ENCODE measurements at places on chromosomes 2 and 18.

- no peak for DNase-seq
Observed at GRCh38 chr18:59799383-59800015, 100.3 kb upstream of the PMAIP1 start.

GRCh38 chr18:25189391-25190185 is 162.4 kb downstream of the ZNF521 start:
- DNase-seq: no peak

DNA sequence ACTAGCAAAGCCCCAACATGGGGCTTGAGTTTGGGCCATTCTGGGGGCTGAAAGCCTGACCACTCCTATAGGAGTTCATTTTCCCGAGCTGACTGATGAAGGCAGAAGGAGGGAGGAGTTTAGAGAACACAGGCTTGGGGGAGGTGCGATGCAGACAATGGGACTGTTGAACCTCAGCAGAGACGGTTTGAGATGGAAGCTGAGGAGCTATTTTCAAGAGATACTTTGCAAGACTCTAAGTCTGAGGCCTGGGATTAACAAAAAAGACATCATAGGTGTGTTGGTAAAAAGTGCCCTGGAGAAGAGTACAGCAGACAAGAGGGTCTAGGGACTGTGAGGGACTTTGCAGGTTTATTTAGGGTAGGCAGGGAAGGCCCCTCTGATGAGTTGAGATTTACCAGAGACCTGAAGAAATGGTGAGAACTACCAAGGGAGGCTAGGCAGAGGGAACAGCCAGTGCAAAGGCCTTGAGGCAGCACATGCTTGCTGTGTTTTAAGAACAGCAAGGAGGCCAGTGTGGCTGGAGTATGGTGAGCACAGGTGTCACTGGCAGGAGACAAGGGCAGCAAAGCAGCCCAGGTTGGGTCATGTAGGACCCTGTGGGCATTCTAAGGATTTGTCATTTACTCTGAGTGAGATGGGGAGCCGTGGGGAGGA is 31.6 kb downstream of the PCBP1 start:
- DNase-seq: no peak

DNA sequence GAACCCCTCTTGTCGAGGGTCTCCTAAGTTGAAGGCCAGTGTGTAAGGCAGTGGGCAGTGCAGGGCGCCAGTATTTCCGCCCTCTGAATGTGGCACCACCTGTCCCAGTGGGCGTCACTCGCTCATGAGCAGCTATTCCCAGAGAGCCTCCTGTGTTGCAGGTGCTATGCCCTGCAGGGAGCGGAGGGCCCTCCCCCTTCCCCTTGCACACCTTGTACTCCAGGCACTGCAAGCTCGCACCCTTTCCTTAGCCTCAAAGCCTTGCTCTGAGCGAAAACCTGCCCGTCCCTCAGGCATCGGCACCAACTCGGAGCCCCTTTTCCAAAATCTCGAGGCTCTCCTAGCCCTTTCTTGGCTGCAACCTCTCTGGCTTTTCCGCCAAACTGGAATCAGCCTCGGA is 282.7 kb downstream of the AGAP1 start:
- no peak for DNase-seq

GRCh38 chr2:224369028-224369632 is 32.8 kb downstream of the FAM124B start:
- DNase-seq: peak; percentile 29

- no peak for DNase-seq
Observed at GRCh38 chr18:30342675-30343074, 699.9 kb downstream of the DSC3 start.

GRCh38 chr2:227163998-227164762 is at the start of the genes COL4A3 and COL4A4:
Gene COL4A3 (plus strand): TSS chr2:227164624. CDS start chr2:227164727, 103 bp downstream.
Gene COL4A4 (minus strand): TSS chr2:227164205. CDS start chr2:227147483, 16,722 bp downstream.
- DNase-seq: no peak

DNA sequence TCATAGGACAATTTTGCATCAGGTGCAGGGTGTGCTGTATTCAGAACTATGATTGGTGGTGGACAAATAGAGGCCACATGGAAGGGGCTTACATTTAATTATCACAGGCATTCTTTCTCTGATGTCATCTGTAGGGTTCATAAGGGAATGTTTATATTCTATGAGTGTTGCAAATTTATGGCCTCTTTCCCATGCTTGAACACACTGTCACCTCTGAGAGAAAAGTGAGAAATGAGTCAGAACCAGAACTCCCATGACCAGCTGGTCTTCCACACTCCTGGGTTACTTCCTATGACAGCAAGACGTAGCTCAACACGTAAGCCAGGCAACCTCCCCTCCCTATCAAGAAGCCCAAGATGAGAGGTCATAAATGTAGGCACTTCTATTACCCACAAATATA is 310.8 kb downstream of the PIEZO2 start:
- no peak for DNase-seq

DNA sequence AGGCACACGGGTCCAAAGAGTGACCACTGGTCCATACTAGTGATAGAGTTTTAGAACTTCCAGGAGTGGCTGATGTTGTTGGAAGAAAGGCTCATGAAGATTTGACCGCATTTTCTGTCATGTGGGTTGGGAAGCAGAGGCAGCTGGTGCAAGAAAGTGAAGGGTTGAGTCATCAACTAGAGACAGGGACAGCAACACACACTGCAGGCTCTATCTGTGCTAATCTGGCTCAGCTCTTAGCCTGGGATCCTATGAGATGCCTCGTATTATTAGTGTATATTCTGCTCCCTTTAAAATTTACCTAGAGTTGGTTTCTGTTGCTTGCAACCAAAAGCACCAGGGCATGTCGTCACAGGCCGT is 2.5 kb upstream of the SH3RF3 start:
- DNase-seq: no peak

GRCh38 chr2:65025453-65026123 is 30.6 kb upstream of the CEP68 start:
- no peak for DNase-seq

DNA sequence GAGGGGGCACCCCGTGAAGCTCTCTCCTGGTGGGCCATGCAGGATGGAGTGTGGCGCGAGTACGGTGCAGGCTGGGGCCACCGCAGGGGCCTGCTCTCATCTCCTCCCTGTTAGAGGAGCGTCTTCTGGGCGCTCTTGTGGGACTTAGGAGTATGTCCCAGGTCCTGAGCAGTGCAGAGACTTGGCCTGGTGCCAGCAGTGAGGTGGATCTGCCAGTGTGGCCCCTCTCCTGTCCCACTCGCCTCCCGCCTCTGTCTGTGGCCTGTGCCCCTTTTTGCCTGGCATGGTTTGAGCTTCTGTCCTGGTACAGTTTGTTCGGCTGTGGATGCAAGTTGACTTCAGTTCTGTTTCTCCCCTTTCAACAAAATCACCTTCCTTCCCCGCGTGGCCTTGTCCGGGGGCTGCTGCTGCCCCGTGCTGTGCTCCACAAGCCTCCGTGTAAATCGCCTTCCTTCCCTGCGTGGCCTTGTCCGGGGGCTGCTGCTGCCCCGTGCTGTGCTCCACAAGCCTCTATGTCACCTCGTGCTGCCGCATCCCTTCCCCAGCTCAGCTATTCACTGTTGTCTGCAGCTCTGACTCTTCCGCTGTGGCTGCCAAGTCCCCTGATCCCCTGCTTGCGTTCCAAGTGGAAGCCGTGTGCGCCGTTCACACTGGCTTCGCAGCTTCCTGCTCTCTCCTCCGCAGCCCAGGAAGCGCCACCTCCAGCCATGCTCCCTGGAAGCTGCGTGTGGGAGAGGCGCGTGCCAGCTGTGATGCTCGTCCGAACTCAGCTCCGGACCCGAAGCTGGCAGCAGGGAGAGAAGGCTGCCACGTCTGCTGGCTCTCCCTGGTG is 13.7 kb downstream of the LDLRAD4 start:
- DNase-seq: no peak

DNA sequence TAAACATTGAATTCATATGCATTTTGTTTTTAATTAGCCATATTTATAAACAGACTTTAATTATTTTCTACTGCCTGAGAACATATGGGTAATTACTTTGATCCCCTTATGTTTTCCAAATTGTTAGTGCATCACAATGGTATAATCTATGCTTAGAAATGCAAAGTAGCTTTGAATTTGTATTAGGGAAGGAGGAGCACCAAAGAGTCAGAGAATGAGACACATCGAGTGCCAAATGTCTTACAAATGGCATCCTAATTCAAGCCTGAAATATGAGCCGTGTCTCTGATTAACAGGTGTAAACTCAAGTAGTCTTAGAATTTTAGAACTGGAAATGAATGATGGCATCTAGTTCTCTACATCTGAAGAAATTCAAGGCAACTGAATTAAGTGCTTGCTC is 8.7 kb upstream of the HNMT start:
- DNase-seq: no peak

DNA sequence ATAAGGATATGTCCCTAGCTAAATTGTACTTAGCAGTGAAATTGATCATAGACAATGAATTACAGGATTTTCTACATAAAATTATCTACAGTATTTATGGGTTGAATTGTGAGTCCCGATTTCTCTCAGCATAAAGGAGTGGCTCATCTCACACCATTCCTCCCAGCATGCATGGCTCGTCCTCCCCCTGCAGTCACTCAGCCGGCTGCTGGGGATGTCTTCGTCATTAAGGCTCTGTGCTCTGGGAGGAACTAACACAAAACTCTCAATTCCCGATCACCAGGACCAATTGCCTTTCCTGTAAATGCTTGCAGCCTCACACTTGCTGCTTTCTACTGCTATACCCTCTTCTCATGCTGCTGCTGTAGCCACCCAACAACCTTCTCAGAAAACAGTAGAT is 75.9 kb downstream of the TXNL1 start:
- DNase-seq: no peak

- no peak for DNase-seq
Observed at GRCh38 chr2:191859681-191860080, 12.8 kb upstream of the CAVIN2 start.

DNA sequence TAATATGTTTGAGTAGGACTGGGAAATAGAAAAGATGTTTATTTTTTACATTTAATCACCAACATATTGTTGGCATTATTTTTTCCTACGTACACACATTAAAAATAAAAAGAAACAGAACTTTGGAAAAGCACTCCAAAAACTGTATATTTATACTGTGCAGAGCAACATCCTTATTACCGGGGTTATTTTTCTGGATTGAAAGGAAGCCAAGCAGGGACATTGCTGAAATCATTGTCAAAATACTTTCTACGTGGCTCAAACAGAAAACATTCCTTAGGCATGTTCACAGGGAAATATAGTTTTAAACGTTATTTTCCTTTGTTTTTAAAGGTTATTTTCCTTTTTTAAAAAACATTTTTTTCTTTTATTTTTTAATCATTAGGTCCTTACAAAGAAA is 315.0 kb upstream of the SMIM21 start:
- no peak for DNase-seq

DNA sequence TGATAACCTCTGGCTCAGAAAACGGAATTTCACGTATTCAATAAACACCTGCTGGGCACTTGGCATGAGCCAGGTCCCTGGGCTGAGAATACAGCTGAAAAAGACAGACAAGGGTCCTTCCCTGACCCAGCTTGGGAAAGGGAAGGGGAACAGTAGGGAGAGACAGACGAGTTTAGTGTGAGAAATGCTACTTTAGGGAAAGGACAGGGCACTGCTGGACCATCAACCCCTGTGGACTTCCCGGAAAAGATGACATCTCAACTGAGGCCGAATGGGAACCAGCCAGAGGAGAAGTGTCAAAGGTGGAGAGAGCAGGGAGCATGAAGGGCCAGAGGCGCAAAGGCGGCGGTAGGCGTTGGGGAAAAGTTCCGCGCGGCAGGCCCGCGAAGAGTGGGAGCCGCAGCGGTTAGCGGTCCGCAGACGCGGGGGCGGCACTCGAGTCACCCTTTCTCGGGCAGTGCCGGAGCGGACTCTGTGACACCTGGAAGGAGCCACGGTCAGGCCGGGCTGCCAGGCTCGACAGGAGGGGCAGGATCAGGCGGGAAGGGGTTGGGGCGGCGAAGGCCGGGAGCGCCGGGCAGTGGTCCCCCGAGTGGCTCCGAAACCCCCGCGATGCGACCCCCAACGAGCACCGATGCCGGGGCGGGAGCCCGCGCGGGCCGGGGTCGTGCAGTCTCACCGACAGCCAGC is 519 bp downstream of the TEX261 start:
- DNase-seq: no peak

GRCh38 chr2:216559625-216560156 is 61.0 kb downstream of the RPL37A start:
- DNase-seq: no peak

DNA sequence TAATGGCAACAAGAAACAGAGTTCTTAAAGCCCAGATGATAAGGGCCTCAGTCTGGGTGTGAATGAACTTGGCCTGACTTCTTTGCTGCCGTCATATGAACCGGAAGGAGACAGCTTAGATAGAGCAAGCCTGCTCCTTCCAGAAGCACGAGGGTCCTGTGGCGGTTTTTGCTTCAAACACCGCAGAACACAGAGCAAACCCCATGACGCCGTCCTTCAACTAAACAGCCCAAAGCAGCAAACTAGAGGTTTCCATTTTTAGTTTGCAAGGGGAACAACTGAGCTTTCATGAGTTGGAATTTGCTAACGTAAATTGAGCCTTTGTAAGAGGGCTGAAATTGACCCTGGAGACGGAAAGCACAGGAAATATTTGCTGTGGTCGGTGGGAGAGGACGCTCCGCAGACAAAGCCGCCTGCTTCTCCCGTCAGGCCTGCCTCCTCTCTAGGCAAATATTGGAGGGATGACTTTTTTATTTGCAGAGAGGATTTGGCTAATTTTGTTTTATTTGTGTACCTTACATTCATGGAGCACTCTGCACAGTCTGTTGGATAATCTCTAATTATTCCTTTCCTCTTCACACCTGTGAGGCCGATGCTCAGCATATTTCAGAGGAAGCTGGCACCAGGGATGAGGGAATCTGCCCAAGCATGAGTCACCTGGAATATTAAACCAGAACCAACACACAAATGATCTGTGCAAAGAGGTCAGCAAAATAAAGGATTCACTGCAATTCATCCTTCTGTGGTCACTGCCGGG is 134.0 kb upstream of the NCK2 start:
- no peak for DNase-seq

- no peak for DNase-seq
Observed at GRCh38 chr2:226916669-226917068, 80.8 kb downstream of the RHBDD1 start.

- DNase-seq: no peak
Observed at GRCh38 chr2:205496370-205496769, 185.9 kb upstream of the NRP2 start.

- no peak for DNase-seq
Observed at GRCh38 chr18:54878159-54878622, 49.9 kb downstream of the RAB27B start.

DNA sequence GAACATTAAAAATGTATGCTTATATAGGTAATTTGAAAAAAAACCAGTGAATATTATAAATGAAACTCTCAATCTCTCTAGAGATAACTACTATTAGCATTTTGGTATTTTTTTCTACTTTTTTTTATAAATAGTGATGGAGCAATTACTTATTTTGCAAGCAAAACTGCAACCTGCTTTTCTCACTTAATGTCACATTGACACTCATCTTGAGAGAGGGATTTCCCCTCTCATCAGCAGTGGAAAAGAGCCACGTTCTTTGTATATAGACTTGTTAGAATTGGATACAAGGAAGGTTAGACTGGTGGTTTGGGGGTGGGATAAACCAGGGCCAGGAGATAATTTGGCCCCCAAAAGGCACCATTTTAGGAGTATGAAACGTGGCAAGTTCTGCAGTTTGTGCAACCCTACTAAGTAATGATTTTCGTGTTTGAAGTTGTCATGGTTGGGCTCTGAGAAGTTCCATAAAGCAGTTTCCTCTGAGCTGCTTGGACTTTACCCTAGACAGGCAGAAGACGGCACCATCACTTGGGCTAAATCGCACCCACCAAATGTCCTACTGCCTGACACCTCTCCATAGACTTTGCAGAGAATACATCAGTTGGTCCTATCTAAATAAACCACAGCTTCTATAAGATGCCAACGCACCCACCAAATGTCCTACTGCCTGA is 194.0 kb downstream of the ACTR3 start:
- no peak for DNase-seq

- no peak for DNase-seq
Observed at GRCh38 chr18:62767836-62768557, 52.7 kb downstream of the PHLPP1 start.
